GM12878 (cell line): ENCODE measurements at places on chromosomes 7 and 10. TPM values are rescaled to one million over a fixed set of nuclear protein-coding genes. Genes with fewer than 3 reads are reported as not detected.

DNA sequence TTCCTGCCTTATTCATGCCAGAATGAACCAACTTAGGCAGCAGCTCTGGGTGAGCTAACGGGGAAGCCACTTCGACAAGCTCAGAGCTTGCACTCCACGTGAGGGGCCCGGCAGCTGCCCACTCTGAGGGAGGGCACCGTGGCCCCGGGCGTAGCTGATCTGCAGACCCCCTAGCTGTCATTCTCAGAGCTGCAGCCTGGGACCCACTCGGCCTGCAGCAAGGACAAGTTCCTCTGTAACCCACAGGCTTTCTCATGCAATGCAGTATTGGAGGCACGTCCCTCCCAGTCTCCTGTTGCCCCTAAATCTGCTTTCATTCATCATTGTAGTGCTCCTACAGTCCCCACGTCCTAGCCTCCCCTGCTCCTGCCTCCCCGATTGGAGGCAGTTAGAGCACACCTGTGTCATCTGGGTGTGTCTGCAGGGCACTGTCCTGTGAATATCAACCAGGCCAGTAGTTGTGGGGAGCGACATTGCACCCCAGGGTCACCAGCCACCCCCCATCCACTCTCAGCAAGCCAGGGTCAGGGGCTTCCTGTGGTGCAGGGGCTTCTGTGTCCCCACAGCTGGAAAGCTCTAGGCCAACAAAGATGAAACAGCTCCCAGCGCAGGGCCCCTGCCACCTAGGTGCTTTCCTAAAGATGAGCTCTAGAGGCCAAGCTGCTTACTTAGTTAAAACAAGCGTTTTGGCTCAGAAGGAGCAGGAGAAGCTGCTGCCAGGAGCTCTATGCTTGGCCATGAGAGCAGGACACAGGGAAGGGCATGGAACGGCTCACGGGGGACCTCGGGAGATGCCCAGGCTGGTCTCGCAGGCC lies 333.6 kb downstream of the ADARB2 start:
- no peak for DNase-seq

DNA sequence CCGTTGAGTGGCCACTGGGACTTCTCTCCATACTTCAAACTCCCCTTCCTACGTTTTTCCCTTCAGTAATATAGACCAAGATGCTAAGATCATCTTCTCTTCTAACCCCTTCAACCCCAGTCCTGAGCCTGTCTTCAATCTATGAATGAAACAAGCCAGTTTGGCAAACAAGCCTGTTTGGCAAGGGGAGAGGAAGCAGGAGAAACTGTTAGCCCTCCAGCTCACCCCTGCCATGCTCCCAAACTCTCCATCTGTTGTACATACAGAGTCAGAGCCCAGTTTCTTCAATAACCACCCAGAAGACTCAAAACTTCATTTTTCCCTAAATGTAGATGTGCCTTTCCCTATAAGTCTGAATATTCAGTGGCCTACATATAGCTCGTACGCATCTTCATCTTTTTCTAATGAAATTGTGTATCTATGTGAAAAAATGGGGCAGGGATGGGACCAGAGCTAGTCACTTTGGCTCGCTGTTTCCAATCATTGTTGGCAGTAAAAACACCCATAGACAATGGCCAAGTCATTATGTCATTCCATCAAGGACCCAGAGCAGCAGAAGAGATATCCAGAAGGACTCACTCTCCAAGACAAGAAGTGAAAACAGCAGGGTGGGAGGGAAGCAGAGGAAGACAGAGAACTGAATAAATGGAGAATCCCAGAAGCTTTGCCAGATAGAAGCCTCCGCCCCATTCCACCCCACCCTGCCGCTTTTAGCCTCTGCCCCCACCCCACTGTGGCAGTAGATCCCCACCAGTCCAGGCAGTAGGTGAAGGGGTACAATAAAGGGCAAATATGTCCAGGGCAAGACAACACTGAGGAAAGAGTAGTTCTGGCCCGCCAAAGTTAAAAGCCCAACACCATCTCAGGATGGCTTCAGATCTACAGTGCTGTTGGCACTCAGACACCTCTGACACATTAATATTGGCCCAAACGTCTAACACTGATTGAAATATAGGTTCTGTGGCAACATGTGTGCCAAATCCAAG lies 87.3 kb downstream of the DOCK4 start:
- DNase-seq: no peak

DNA sequence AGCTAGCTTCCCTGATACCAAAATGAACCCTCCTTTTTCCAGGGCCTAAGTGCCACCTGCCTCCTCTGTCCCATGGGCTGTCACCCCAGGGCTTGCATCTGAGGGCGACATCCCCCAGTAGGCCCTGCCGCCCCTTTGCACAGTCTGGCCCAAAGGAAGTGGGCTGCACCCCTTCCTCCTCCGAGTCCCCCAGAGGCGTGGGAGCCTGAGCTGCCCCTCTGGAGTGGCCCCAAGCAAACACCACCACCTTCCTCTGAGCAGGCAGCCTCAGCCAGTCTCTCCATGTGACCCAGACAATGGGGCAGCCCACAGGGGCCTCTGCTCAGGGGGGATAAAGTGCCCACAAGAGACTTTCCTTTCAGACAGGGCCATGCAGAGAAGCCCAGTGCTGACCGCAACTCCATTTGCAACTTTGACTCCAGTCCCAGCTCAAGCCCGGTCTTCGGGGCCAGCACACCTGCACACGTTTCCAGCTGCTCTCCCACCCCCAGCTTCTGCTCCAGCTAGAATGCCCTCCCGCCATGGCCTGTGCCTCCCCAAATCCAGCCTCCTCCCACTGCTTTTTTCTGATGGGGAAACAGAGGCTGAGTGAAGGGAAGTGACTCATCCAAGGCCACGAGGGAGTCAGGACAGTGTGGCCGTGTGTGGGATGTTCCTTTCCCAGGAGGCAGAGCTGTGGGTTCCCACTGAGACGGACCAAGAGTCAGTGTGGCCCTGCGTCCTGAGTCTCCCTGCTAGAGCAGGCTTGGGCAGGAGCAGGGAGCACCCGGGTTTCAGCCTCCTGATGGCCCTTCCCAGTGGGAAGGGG lies 111.9 kb downstream of the ZMIZ1 start:
- DNase-seq: no peak

DNA sequence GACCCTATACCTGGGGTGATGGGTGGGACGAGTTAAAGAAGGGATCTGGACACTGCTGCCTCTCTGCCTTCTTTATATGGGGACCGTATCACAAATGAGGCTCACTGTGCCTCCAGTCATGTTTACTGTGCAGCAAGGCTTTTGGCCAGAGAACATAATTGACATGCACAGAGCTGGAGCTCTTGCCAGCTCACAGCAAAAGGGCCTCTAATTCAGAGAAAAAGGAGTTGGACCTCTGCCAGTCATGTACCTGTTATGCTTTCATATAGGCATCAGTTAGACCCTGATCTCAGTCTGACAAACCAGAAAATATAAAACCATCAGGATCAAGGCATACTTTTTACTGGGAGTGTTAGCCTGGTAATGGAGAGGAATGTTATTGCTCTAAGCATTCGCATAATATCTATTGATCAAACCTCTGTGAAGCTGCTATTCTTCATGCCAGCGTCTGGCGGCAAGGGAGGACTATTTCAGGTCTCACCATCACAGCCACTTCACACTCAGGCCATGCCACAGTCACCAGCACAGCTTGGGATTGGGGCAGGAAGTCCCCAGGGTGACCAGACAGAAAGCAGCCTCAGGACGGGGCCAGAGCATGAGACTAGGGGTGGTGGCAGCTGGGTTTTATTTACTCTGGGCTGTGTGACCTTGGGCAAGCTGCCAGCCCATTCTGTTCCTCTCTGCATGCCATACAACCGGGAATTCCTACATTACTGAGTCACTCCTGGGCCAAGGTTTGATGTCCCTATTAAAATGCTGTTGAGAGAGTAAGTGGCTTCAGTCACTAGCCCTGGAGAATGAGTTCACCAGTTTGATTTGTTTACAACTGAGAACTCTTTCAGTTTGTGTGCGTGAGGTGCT lies 90.1 kb downstream of the NPSR1 start:
- DNase-seq: no peak

DNA sequence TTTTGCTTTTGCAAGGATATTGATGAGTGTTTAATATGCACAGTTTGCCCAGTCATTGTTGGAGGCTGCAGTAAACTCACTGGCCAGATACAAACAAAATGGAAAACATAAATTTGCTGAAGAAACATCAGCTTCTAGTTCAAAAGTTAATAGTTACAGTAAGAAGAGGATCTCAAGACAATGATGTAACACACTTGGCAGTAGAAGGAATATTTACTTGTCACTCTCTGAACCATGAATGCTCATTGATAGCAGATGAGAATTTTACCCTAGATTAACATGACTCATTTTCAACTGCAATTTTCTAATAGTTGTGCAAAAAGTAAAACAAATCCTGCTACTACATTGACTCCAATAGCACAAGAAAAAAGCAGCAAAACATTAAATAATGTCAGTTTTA lies 47.7 kb downstream of the VWC2 start:
- DNase-seq: no peak

DNA sequence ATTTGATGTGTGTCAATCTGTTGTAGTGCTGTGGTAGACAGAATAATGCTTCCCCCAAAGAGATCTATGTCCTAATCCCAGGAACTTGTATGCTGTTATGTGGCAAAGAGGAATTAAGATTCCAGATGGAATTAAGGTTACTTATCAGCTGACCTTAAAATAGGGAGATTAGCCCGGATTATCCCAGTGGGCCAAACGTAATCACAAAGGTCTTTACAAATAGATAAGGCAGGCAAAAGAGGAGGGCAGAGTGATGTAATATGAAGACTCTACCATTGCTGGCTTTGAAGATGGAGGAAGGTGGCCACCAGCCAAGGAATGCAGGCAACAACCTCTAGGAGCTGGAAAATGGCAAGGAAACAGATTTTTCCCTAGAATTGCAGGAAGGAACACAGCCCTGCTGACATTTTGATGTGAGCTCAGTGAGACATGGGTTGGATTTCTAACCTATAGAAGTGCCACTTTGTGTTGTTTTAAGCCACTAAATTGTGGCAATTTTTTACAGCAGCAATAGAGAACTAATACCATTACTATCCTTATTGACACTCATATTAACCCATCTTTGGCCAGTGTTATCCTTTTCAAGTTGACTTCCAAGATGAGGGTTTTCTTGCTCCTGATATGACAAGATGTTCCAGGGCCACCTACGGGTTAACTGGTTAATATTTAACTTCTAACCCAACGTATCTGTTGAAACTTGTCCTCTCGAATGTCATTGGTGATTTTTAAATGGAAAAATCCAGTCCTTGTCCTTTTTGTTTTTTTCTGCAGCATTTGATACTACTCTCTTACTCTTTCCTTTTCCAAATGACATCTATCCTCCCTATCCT lies 29.3 kb downstream of the CYCS start:
- no peak for DNase-seq

DNA sequence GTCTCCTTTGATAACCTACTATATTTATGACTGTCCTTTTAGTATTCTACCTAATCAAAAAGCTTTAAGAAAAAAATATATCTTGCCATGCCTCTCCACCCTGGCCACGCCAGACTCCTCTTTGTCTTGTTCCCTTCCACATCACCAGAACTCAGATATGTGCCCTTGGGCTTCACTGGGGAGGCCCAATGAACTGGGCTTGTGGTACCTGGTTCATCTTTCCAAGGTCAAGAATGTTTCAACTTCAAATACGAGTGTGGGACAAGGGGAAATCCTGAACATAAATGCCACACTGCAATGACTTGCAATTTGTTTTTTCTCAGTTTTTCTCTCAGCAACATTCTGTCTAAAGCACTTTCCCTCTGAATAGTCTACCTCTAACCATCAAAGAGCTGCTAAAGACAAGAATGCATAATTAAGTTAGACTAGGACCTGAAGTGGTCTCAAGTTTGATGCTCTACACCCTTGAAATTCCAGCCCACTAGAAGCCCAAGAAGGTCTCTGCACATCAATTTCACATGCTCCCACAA lies 9.9 kb downstream of the ERCC6 start:
- DNase-seq: no peak

The FRMD4A gene
- 62.2 and 65.5 TPM in 2 replicates for total RNA-seq

DNA sequence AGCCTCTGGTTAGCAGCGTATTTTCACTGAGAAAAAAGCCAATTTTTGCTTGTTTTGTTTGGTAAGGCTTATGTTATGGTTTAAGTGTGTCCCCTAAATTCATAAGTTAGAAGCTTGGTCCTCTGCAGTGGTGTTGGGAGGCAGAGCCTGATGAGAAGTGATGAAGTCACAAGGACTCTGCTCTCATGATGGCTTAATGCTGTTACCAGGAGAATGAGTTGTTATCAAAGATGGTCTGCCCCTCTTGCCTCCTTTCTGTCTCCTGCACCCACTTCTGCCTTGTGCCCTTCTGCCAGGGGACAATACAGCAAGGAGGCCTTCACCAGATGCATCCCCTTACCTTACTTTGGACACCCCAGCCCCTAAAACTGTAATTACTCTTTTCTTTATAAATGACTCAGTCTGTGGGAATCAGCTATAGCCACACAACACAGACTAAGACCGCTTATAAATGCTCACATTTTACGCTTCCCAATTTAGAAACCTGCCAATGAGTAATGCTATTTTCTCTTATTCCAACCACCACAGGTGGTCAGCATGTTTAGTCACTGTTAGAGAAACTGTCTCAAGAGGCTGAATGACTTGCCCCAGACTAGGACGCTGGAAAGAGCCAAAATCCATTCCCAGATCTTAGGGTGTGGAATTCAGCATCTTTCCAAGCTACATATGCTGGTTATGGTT lies 6.1 kb upstream of the PKD1L1 start:
- DNase-seq: no peak

DNA sequence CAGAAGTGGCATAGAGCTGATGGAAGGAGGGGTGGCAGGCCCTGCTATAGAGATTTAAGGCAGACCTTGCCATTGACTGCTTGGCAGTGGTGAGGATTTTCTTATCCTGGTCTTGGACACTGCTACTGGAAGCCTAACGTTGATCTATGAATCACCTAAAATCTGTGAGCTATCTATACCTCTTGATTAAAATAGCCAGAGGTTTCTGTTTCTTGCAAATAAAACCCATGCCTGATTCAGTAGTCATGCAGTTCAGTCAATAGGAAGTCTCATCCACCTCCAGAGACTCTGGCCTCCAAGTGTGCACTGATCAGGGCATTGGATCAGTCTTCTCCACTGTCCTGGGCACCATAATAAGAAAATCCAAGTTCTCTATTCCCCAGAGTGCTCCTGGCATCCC lies 286.5 kb downstream of the PTEN start:
- no peak for DNase-seq

DNA sequence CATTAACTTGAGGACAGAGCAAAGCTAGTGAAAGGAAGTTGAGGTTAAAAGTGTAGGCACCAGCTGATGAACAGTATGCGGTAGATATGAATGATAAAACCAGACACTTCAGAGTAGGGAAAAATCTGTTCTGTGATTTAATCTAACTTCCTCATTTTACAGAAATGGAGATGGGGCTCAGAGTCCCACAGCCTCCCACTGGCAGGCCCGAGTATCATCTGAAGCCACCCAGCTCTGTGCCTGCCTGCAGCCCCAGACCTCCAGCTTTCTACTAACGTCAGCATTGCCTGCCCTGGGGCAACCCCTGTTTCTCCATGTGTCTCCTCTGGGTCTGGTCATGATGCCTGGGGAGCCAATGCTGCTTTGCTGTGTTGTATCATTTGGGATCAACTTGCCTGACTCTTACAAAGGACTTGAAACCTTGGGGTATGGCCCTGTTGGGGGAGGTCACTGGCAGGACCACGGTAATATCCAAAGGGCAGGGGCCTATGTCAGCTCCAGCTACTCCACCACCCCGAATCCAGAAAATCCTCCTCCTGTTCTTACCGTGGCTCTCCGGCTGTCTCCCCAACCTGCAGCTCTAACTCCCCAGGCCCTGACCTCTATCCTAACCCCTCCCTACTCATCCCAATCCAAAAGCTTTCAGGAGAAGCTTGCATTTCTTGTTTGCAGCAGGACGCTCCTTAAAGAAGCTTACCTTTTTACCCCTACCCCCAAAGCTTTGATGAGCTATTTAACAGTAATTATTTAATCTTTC lies 56.2 kb upstream of the NPY start:
- peak; percentile 40 for DNase-seq
